ENCODE measurements at places on chromosomes 4 and X.

GRCh38 chr4:88610771-88611170 lies 18.5 kb downstream of the HERC3 start:
- DNase-seq, result no peak

- DNase-seq, result no peak
Observed at GRCh38 chr4:139241086-139241783, 38.8 kb downstream of the MGARP start.

GRCh38 chrX:115940888-115941332 lies 229.6 kb upstream of the AGTR2 start:
- DNase-seq, result peak; percentile 73

DNA sequence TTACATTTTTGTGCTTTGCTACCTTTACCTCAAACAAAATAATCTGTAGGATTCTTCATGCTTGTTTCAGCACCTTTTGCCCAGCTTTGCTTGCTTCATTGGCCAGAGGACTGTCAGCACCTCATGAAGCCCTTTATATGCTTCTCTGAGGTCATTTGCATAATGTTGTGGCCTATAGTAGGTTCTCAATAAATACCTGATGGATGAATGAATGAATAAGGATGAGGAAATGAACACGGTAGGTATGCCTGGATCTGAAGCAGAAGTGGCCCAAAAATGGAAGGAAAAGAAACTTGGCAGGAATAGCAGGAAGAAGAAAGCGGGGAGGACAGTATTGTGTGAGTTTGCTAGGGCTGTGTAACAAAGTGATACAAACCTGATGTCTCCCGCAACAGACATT lies 7.9 kb downstream of the GRK4 start:
- DNase-seq, result no peak

DNA sequence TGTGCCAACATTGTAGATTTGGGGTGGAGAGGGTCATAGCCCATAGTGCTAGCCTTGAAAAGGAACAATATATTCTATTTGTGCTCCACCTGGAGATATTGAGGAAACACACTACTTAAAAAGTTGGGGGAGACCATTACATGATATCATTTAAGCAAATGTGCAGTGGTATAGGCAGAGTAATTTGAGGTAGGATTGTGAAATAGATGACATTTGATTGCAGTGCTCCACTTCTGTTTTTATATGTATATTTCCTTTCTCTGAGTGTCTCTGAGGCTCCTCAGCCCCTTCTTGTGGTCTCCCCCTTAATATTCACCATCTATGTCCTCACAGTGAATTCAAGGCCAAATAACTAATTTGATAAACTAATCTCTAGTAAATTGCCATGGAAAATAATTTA lies 85.6 kb upstream of the NMU start:
- no peak for DNase-seq

DNA sequence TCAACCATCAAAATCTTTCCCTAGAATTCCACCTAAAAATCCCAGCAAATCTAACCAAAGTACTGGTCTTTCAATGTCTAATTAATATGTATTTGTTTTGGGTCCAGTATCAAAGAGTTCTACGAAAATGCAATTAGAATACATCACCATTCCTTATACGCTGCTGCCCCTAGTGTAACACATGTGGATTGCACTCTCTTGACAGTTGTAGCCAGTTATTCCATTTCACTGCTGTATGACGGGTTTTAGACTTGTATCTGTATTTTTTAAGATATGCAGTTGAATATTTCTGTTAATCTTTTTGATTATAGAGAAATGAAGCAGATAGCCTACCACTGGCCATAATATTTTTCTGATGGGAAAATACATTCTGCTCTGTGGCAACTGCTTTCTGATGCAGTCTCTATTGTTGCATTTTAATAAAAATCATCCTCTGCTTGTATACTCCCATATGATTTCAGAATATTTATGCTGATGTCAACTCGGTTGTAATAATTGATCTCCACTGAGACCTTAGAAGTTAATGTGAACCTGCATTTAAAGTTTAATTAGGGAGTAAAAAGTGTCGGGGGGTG lies 17.1 kb upstream of the PAGE2B start:
- DNase-seq, result no peak

- no peak for DNase-seq
Observed at GRCh38 chrX:154750301-154751202, at the start of gene GAB3. GAB3 (minus strand) TSS chrX:154751077; CDS start chrX:154751025, 52 bp downstream.

DNA sequence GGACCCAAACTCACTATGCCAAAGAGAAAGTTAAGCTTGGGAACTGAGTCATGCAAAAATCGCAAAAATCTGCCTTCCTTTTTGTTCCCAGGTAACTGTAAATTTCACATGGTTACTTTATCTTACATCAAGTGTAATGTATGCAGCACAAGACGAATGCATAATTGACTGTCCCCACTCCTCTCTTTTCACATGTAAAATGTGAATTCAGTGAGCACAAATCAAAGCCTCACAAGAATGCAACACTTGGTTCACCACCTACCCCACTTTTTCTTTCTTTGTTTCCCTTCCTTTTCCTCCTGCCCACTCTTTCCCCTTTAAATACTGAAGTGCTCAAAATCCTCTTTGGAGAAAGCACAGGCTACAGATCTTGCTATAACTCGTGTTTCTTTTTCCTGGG lies 53.2 kb downstream of the MAGED4B start:
- no peak for DNase-seq

GRCh38 chr4:8247047-8247930 lies 22.3 kb upstream of the HTRA3 start:
- no peak for DNase-seq

GRCh38 chr4:94814237-94814636 lies 56.5 kb downstream of the BMPR1B start:
- DNase-seq, result no peak

GRCh38 chr4:153274967-153275366 lies 69.5 kb upstream of the MND1 start:
- no peak for DNase-seq

DNA sequence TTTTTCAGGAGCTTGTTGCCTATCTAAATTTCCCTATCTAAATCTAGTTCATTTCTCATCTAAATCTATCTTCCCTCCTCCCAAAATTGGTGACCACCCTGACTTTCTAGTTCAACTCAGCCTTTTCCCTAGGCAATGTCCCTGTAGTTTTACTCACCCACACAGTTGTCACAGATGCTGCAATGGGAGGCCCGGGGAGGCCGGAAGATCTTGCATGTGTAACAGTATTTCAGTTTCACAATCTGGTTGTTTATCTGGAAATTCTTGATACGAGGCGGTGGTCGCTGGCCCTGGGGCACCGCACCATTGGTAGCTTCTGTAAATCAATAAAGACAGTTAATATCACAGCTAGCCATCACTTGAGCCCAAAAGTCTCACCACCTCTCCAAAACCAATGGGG lies 20.2 kb downstream of the ZDHHC9 start:
- DNase-seq, result no peak

GRCh38 chr4:176320340-176320975 lies 692 bp downstream of the SPCS3 start:
- peak; percentile 52 for DNase-seq

DNA sequence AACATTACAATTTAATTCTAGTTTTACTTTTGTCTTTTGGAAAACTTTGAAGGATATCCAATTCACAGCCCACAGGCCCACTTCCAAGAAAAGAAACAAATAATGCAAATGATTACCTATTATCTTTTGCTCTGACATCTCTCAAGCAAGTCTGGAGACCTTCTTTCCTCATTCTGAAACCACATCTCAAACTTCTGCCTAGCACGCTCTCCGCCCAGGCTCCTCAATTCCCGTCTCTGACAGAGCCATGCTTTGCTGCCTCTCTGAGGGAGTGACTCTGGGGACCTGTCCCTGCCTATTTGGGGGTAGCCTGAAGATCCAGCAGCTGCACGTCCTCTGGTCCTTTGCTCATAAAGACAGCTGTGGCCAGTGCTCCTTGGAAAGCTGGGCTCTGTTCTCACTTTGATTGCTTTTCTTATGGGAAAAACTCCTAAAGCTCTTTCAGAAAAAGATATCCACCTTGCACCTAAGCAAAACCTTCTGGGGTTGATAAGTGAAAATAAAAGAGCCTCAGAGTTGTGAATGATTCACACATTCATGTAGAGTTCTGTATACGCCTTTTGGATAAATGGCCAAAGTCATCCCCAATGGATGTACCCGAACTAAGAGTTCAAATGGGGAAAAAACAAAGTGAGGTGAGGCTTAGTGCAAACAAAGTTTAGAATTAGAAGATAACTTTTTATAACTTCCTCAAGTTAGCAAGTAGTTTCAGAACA lies 72.4 kb upstream of the TNIP3 start:
- DNase-seq, result no peak

- DNase-seq, result peak; percentile 72
Observed at GRCh38 chrX:131792356-131792749, 230.7 kb upstream of the STK26 start.

DNA sequence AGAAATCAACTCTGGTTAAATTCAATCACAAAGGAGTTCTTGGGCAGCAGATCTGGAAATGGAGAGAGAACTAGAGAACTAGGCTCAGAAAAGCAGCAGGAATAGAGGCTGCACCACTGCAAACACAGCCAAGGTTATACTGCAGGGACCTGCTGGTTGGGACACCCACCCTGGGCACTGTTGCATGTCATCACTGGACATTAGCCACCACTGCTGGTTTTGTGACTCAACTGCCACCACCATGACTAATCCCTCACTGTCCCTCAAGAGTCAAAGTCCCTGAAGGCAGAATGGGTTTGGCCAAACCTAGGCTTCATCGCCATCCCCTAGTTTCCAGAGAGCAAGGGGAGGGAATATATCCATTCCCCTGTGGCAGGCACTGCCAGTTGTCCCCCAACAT lies 38.1 kb upstream of the IRAK1 start:
- DNase-seq, result no peak

DNA sequence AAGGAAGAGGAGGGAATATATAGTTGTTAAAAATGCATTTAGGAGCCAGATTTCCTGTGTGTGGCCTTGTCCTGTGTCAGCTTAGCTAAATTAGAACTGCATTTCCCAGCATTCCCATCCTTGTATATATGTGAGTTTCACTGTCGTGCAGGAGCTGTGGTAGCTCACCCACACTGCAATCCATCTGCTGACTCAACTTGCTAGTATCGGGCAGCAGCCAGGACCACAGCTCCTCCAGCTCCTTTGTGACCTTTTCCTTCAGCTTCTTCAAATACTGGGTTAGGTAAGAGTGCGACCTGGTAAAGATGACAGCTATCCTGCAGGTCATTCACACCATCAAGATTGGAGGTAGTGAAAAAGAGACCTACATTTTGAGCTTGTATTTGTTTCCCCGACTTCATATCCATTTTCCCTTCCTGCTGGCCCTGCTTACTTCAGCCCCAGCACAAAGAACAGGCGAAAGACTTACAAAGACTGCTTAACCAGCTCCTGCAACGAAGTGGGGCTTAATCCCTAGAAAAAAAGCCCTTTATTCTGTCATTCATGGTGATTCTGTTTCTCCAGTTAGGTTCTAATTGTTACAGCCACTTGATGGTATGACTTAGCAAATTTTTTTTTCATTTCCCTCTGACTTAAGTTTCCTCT lies 11.4 kb downstream of the ASIC5 start:
- DNase-seq, result no peak

Data from NCI-H2081 (cell line).